ENCODE measurements at places on chromosomes 4 and X.

GRCh38 chr4:145786261-145786660, 106.3 kb downstream of the C4orf51 start:
- no peak for DNase-seq

DNA sequence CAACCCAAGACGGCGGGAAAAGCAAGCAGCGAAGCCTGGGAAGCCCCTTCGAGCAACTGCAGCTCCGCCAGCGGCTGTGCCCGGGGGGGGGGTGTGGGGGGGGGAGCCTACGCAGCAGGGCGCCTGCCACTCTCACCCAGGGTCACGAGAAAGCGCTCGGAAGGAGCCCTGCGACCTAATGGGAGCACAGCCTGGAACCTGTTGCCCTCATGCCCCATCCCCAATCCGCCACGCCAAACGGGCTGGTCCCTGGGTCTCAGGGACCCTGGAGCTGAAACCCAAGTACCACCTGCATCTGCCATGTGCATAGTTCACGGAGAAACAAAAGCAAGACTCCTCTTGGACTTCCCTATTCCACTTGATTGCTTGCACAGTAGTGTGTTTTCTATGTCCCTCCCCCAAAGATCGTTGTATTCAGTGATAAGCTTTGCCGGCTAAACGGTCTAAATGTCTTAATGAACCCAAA, 359 bp upstream of the GAB3 start:
- no peak for DNase-seq

DNA sequence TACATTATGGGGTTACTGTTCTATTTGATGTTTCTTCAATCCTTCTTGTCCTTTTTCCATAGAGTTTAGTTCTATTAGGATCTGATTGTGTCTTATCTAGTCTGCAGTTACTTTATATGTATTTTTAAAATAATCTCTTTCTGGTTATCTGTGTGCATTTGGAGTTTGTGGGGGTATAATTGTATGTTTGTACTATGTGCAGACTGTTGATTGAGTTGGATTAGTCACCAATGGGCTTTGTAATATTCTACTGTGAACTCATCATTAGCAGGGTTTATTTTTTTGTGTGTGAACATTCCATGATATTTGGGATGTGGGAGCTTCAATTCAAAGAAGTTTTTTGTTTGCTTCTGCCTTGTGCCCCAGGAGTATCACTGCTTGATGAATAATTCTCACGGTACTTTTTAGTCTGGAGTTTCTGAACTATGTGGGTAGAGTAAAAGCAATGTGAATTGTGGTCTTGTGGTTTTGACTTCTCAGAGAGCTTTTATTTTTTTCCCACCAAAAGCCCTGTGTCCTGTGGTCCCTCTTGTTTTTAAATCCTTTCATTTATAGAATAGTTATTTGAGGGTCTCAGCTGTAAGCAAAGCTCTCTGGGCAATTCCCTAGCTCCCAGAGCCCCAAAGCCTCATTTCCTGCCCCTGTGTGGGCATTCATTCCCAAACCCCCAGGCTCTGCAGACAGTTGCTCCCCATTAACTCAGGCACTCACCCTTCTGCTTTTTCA, 127.8 kb downstream of the PHKA2 start:
- DNase-seq = no peak

DNA sequence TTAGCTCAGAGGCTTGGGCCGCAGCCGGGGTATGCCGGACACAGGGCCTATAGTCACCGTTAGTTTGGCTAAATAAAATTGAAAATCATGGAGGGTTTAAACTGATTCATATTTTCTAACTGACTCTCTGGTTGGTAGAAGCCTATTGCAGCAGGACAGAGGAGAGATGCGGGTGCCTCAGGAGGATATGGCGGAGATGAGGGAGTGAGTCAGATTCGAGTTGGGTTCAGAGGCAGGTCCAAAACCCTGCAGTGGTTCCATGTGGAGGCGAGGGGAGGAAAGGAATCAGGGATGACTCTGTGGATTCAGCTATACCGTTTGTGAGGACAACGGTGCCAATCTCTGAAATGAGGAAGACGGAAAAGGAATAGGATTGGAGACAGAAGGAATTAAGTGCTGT, 176.6 kb downstream of the PALLD start:
- no peak for DNase-seq

DNA sequence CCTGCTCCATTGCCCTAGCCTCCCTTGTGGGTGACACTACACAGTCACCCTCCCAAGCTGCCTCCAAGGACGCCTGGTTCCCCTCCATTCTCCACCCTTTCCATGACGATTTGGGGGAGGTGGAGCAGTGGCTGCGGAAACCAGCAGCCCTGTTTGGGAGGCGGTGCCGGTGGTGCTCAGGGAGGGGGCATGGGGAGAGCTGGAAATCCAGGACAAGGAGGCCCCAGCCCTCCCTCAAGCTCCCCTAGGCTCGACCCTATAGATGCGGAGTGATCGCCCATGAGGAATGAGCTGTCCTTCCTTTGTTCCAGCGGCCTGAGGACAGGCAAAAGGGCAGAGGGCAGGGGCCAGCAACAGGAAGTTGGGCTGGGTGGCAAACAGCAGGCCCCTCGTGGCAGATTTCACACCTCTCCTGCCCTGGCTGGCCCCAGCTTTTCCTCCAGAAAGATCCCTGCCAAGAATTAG, 3.6 kb upstream of the RENBP start:
- DNase-seq = no peak

DNA sequence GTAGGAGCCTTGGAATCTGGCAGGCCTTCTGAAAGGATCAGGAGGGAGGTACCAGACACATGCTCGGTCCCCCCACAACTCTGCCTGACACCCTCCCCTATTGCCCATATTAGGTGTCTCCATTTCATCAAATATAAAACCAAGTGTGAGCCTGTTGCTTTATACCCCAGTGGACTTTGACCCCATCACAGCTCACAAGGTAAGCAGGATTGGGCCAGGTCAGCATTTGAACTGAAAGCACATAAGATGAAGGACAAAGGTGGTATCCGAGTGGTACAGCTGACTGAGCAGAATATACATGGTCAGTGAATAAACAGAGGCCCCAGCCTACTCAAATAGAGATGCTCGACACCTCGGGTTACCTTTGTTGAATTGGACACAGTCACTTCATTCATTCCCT, 20.0 kb downstream of the SLC25A43 start:
- DNase-seq = no peak

DNA sequence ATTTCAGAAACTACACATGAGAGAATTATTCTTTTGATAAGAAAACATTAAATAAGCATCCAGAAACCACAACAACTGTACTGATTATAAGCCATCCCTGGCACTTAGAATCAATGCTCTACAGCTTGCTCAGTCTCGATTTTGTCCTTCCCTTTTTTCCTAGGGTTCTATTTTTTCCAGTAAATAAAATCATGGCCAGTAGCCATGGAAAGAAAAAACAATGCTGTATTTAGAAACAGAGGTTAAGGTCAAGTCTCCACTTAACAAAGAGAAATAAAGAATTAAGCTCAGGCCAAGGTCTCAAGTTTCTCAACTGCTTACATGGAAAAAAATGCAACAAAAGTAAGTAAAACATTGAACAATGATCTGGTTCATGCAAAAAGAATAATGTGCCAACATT, 38.7 kb upstream of the GRID2 start:
- DNase-seq = no peak

GRCh38 chr4:95957054-95957453, 117.2 kb downstream of the PDHA2 start:
- no peak for DNase-seq

DNA sequence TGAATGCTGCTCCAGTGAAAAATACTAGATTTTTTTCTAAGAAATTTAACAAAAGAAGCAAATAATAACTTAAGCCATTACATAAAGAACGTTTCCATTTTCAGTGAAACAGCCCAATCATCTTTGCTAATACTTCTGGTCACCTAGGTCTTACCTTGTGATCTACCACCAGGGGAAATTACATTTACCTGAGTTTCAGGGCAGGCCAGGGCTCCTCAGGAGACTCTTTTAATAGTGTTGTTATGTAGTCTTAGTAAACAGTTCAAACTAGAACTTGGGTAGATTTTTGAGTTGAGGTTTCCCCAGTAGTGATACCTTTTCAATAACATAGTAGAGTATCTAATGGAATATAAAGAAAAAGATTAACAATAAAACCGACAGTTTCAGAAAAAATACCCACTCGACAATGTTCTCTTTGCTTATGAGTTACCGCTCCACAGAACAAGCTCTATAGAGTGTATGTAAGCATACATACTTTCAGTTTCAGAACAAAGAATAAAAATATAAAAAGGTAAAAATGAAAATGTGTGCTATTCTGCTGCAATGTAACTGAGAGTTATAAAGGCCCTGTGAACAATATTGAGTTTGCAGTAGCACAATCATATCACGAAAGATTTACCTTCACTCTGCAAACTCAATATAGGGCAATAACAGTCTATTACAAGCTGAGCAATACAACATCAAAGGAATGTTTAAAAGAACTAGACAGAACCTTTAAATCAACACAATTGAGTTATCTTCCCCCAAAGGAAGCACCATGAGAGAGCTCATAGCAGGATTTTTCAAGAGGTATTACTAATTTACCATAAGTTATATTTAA, 165.8 kb downstream of the ATOH1 start:
- no peak for DNase-seq

All from omental fat pad (tissue), 4 donors.